Activated naive CD4-positive, alpha-beta T cell treated with anti-CD3 and anti-CD28 coated beads, Interleukin-2, amount 10 ng/mL, durations not matched to agents 7 days and 5 days (primary cell): ENCODE measurements at places on chromosomes 2 and 18.

- H3K27me3 ChIP-seq, result no peaks in the 10 kb centered on the region
- DNase-seq, result no peak
- no peak overlapping the region for H3K27ac ChIP-seq
- H3K4me1 ChIP-seq, result no peaks in the 10 kb centered on the region
These were observed 50.7 kb downstream of the STRN start for GRCh38 chr2:36915627-36916026.

- H3K4me3 ChIP-seq, result no peak overlapping the region
- peaks cover 3% of the 10 kb centered on the region for H3K4me1 ChIP-seq
- H3K27ac ChIP-seq, result no peak overlapping the region
- no peaks in the 10 kb centered on the region for H3K36me3 ChIP-seq
These were observed 34.8 kb upstream of the TAF1B start for GRCh38 chr2:9808334-9809063.

- no peaks in the 10 kb centered on the region for H3K36me3 ChIP-seq
- no peak for DNase-seq
- peaks cover 5% of the 10 kb centered on the region for H3K27me3 ChIP-seq
- H3K4me1 ChIP-seq, result no peaks in the 10 kb centered on the region
These were observed 24.7 kb upstream of the ANKRD62 start for GRCh38 chr18:12068950-12069320.

- H3K4me3 ChIP-seq, result no peak overlapping the region
- H3K27ac ChIP-seq, result no peak overlapping the region
- no peak for DNase-seq
- peaks cover 2% of the 10 kb centered on the region for H3K4me1 ChIP-seq
- H3K27me3 ChIP-seq, result peaks cover 27% of the 10 kb centered on the region
- H3K36me3 ChIP-seq, result peaks cover 5% of the 10 kb centered on the region
These were observed 59.5 kb upstream of the BCL2L11 start for GRCh38 chr2:111061191-111061590.

- H3K27ac ChIP-seq, result no peak overlapping the region
- no peaks in the 10 kb centered on the region for H3K4me1 ChIP-seq
- no peaks in the 10 kb centered on the region for H3K27me3 ChIP-seq
- no peak overlapping the region for H3K4me3 ChIP-seq
- no peak for DNase-seq
- no peaks in the 10 kb centered on the region for H3K36me3 ChIP-seq
These were observed 336.1 kb upstream of the SKOR2 start for GRCh38 chr18:47587587-47587986.

DNA sequence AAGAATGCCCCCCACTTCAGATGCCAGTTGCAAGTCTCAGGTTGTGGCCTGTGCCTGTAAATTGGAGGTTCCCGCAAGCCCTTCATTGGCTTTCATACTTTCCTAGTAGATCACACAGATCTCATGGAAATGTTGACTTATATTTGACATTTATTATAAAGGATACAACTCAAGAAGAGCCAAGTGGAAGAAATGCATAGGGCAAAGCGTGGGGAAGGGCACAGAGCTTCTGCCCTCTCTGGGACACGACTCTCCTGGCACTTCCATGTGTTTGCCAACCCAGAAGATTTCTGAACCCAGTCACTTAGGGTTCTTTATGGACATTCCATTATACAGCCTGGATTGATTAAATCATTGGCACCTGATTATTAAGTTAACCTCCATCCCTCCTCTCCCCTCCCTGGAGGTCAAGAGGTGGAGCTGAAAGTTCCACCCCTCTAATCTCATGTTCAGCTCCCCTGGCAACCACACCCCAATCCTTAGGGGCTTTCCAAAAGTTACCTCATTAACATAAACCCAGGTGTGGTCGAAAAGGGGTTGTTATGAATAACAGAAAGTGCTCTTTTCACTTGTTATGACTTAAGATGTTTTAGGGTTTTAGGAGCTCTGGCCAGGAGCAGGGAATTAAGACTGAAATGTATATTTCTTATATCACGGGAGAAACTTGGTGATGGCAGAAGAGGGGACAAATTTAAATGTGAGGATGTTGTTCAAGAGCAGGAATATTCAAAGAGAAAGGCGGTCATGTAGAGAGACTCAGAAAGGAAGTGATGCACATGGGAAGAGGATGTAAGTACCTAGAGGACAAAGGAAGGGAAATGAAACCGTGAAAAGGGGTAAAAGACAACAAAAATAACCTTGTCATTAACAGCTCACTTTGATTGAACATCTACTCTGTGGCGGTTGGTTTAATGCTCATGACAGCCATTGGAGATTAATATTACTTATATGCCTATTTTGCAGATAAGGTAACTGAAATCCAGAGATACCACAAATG, 31.8 kb downstream of the SP100 start:
- H3K27ac ChIP-seq, result peak overlapping the region; percentile 93
- peak; percentile 41 for DNase-seq
- H3K4me1 ChIP-seq, result peaks cover 58% of the 10 kb centered on the region
- H3K36me3 ChIP-seq, result peaks cover 87% of the 10 kb centered on the region
- H3K27me3 ChIP-seq, result no peaks in the 10 kb centered on the region

DNA sequence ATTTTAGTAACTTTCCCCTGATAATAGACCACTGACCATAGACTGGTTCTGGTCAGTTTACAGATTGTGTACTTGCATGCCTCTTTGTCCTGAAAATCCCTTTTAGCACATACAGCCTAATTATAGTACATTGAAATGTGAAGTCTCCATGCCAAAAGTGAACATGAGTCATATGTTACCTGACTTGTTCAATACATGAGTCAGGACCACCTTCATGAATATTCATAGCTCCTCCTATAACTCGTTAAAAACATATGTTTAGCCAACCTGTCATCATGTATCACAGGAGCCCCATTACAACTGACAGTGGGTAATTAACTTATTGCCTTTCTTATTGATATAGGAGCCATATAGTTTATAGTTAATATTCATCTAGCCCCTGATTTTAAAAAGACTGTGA, 78.6 kb downstream of the SH3YL1 start:
- H3K36me3 ChIP-seq, result peaks cover 7% of the 10 kb centered on the region
- no peak overlapping the region for H3K27ac ChIP-seq
- H3K4me1 ChIP-seq, result no peaks in the 10 kb centered on the region

GRCh38 chr2:134271758-134272157, 17.9 kb downstream of the MGAT5 start:
- DNase-seq, result no peak
- H3K4me1 ChIP-seq, result peaks cover 15% of the 10 kb centered on the region

GRCh38 chr2:100818606-100819369, 1.2 kb upstream of the NPAS2 start:
- peaks cover 5% of the 10 kb centered on the region for H3K36me3 ChIP-seq
- H3K27ac ChIP-seq, result peak overlapping the region; percentile 74
- H3K4me1 ChIP-seq, result peaks cover 38% of the 10 kb centered on the region
- peak; percentile 42 for DNase-seq
- H3K4me3 ChIP-seq, result peak overlapping the region; percentile 66
- peaks cover 60% of the 10 kb centered on the region for H3K27me3 ChIP-seq

DNA sequence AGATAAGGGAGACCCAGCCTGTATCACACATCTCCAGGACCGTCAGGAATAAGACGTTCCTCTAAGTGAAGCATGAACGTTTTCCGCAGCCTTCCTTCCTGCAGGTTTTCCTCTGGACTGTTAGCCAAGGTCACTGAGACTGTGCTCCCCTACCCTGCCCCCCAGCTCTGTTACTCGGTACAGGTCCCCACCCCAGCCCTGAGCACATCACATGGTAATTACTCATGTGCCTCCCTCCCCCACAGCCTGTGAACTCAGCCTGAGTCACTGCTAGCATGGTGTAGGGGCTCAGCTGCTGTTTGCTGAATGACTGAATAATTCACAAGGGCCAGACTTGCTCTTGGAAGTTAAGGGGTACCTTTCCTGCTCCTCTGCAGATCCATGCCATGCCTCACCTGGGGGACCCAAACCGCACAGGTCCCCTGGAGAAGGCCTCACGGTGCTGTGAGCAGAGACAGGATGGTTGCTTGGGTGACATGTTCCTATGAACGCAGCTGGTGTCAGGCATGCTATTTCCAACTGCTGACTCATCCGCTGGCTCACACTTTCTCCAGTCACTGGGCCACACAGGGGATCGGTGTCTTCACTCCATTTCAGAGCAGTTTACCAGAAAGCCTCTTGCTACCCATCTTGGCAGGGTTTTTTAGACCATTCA, 88.2 kb downstream of the PLB1 start:
- peak overlapping the region; percentile 49 for H3K27ac ChIP-seq
- H3K4me1 ChIP-seq, result peaks cover 66% of the 10 kb centered on the region
- H3K36me3 ChIP-seq, result peaks cover 44% of the 10 kb centered on the region

DNA sequence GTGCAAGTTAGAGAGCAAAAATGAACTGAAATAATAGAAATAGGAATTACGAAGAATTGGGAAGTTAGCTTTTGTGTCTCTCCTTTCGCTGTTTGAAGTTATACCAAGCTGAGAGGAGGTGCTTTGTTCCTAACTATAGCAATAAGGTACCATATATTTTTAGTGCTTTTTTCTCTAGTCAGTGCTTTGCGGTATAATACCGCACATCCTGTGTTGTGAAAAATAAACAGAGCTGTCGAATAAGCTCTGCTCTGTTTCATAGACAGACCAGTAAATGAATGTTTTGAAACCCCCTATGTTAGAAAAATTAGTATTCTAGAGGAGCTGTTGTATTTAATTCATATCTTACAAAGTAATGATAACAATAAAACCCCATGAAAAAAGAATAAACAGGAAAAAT, 130.8 kb downstream of the MAP4K4 start:
- peaks cover 67% of the 10 kb centered on the region for H3K4me1 ChIP-seq
- peak overlapping the region; percentile 9 for H3K4me3 ChIP-seq
- peak; percentile 33 for DNase-seq
- H3K27ac ChIP-seq, result peak overlapping the region; percentile 85
- no peaks in the 10 kb centered on the region for H3K27me3 ChIP-seq

- peaks cover 14% of the 10 kb centered on the region for H3K36me3 ChIP-seq
- peak; percentile 92 for DNase-seq
- H3K4me3 ChIP-seq, result peak overlapping the region; percentile 45
- no peaks in the 10 kb centered on the region for H3K27me3 ChIP-seq
- peak overlapping the region; percentile 40 for H3K27ac ChIP-seq
These were observed 2.2 kb upstream of the ERMN start for GRCh38 chr2:157327621-157328500.

- H3K27me3 ChIP-seq, result no peaks in the 10 kb centered on the region
- H3K36me3 ChIP-seq, result no peaks in the 10 kb centered on the region
- no peak for DNase-seq
- no peaks in the 10 kb centered on the region for H3K4me1 ChIP-seq
- H3K4me3 ChIP-seq, result no peak overlapping the region
These were observed 20.0 kb downstream of the KCNIP3 start for GRCh38 chr2:95317123-95317500.

DNA sequence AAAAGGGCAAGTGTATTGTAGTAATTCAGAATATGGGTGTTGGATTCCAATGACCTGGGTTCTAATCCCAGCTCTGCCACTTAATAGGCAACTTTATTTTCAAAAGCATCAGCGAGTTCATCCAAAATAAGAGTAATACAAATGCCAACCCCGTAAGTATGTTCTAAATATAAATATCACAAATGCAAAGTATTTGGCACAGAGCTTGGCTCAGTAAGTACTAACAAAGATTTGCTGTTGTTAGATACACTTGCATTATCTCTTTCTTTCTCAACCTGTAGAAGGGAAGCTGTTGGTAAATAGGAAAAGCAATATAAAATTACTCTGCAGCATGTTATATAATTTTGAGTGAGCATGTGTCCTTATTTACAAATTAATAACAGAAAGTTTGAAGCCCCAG, 1302.6 kb upstream of the FAM98A start:
- no peaks in the 10 kb centered on the region for H3K36me3 ChIP-seq
- no peak overlapping the region for H3K4me3 ChIP-seq
- H3K27ac ChIP-seq, result no peak overlapping the region
- no peaks in the 10 kb centered on the region for H3K27me3 ChIP-seq
- no peak for DNase-seq
- no peaks in the 10 kb centered on the region for H3K4me1 ChIP-seq

DNA sequence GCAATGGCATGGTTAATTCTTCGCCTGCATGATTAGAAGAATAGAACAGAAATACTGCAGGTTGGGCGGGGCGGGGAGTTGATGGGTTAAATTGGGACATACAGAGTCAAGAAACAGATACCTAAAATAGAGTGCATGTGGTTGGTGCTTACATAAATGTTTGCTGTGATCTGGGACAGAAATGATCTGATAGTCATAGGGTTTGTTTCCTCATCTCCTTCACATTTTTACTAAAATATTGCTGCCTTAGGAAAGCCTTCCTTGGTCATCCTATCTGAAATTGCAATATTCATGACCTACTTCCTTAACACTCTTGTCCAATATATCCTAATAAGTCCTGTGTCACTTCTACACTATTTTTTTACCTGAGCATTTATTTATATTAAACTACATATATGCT, 163.9 kb downstream of the TMEFF2 start:
- no peaks in the 10 kb centered on the region for H3K27me3 ChIP-seq
- H3K27ac ChIP-seq, result no peak overlapping the region
- DNase-seq, result no peak
- H3K36me3 ChIP-seq, result no peaks in the 10 kb centered on the region

- no peaks in the 10 kb centered on the region for H3K4me1 ChIP-seq
- H3K36me3 ChIP-seq, result no peaks in the 10 kb centered on the region
- no peaks in the 10 kb centered on the region for H3K27me3 ChIP-seq
- no peak for DNase-seq
These were observed 172.1 kb downstream of the CBLN2 start for GRCh38 chr18:72372076-72372475.

- H3K4me1 ChIP-seq, result no peaks in the 10 kb centered on the region
- H3K27me3 ChIP-seq, result no peaks in the 10 kb centered on the region
- H3K27ac ChIP-seq, result no peak overlapping the region
- no peaks in the 10 kb centered on the region for H3K36me3 ChIP-seq
These were observed 105.7 kb upstream of the GAREM1 start for GRCh38 chr18:32576296-32576916.

- H3K36me3 ChIP-seq, result no peaks in the 10 kb centered on the region
- DNase-seq, result no peak
- H3K27me3 ChIP-seq, result no peaks in the 10 kb centered on the region
- no peaks in the 10 kb centered on the region for H3K4me1 ChIP-seq
These were observed 516.7 kb downstream of the NR4A2 start for GRCh38 chr2:155815851-155816250.

DNA sequence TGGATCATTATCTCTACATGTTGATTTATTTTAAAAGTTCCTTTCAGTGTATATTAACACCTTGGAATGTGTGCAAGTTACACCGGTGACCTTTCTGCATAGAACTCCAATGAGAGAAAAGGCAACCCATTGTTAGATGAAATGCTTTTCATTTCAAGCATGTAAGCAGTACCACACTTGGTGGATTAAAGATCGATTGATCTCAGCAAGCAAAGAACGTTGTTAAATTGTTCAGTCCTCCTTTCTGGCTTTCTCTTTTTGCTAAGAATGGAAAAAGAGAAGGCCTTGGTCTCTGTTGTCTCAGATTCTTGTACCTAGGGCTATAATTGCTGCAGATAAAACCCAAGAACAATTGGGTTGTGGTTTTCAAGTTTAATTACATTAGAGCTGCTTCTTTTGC, 843.0 kb downstream of the DPP10 start:
- no peaks in the 10 kb centered on the region for H3K27me3 ChIP-seq
- no peak overlapping the region for H3K27ac ChIP-seq
- no peaks in the 10 kb centered on the region for H3K4me1 ChIP-seq
- no peak overlapping the region for H3K4me3 ChIP-seq
- no peaks in the 10 kb centered on the region for H3K36me3 ChIP-seq
- DNase-seq, result no peak

- H3K4me3 ChIP-seq, result no peak overlapping the region
- peaks cover 34% of the 10 kb centered on the region for H3K27me3 ChIP-seq
- no peaks in the 10 kb centered on the region for H3K36me3 ChIP-seq
- DNase-seq, result no peak
- H3K4me1 ChIP-seq, result no peaks in the 10 kb centered on the region
These were observed 84.7 kb downstream of the ASAP2 start for GRCh38 chr2:9291331-9291730.
